ENCODE measurements at places on chromosomes 11 and 22. TPM values are rescaled to one million over a fixed set of nuclear protein-coding genes. Genes with fewer than 3 reads are reported as not detected.
A peak's percentile ranks its signal among the peaks of the same experiment; 100 is the strongest.

DNA sequence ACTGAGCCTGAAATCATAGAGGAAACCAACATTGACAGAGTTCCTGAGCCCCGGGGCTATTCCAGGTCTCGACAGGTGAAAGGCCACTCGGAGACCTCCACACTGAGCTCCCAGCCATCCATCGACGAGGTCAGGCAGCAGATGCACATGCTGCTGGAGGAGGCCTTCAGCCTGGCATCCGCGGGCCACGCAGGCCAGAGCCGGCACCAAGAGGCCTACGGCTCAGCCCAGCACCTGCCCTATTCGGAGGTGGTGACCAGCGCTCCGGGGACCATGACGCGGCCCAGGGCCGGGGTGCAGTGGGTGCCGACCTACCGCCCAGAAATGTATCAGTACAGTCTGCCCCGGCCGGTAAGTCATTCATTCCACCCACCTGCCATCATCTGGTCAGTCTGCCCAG lies 54.9 kb downstream of the C11orf91 start:
- DNase-seq: no peak

DNA sequence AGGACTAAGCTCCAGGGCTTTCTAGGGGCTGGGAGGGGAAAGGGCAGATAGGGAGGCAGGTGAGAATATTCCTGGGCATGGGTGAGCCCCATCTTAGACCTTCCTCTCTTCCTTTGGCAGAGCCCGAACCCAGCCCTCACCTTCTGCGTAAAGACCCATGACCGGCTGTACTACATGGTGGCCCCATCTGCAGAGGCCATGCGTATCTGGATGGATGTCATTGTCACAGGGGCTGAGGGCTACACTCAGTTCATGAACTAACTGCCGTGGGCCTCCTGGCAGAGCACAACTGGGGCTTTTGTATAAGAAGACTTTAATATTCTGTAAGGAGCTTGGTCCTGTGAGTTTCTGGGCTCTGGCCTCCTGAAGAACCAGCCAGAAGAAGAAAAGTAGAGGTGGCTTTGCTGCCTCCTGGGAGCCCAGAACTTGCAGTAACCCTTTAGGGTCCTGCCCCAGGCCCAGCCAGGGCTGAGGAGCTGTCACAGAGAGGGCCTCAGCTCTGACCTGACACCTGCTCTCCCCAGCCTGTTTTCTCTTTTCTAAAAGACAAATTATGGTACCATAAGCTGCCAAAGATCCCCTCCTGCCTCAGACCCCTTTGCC lies 22.8 kb downstream of the TREH start:
- no peak for DNase-seq

DNA sequence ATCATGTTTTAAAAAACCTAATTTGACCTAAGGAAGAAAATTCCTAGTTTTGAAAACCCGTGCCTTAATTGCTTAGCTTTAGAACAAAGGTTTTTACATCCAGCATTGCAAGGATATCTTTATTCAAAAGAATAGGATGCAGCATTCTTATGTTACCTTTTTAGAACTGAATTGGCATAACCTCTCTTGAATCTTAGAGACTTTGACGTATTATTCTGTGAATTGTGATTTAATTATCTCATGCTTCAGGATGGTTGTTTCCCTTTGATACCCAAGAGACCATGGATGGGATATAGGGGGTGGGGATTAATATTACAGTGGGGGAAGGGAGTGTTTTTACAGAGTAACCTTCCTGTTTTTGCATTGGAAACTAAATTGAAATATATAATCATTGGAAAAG lies 49.4 kb downstream of the ARHGEF12 start:
- no peak for DNase-seq

GRCh38 chr11:125433454-125434121 lies 62.5 kb downstream of the FEZ1 start:
- DNase-seq: no peak

GRCh38 chr11:72478669-72479068 lies 44.3 kb upstream of the CLPB start:
- DNase-seq: no peak

DNA sequence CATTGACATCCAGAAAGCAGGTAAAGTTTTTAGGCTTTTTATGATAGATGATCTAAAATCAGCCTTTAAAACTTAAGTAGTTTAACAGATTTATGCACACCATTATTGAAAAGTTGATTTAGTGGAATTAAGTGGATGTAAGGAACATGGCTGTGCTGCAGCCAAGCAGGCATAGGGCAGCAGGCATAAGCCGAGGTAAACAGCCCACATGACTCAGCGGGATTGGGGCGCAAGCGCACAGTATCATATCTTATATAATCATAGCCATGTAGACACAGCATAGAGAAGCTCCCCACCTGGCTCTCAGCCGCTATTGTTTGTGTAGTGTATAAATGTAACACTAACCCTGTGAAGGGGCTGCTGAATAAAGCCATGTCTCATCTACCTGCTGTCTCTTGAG lies 157.5 kb downstream of the WNT11 start:
- DNase-seq: peak; percentile 33

DNA sequence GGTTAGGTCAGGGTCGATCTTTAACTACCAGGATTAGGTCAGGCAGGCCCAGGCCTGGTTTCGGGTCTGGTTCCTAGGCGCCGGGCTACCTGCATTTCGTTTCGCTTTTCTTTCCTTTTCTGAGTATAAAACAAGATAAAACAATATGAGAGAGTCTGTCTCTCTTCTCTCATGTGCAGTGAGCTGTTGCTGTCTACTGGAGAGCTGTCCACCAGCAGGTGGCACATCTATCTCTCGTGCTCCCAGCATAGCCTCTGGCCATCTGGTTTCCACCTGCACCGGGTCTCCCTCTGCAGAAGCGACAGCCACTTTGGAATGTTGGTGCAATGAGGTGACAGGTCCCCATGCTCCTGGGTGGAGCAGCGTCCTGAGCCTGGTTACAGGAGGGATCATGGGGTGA lies 27.6 kb downstream of the RIBC2 start:
- no peak for DNase-seq

DNA sequence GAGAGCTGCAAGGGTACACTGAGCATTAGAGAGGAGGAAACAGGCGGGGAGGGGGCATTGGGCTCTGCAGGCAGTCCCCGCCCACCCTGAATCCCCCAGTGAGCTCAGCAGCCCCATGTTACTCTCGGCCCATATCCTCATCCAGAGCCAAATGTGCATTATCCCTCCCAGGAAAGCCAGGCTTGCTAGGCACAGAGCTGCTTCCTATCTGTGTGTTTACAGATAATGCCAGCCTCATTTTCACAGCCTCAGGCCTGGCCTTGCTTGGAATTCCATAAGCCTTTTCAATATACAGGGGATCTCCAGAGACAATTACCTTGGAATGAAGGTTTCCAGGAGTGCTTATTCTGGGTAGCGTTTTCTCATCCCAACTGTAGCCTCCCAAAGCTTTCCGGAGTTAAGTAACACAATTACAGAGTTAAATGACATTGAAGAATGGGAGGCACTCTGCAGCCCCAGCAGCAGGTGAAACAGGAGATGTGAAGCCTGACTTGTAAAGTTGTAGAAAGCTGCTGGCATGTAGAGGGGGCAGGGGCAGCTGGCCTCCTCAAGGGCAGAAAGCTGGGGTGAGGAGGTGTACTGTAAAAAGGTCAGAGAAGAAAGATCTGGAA lies 91.5 kb upstream of the TBCEL start:
- DNase-seq: no peak

DNA sequence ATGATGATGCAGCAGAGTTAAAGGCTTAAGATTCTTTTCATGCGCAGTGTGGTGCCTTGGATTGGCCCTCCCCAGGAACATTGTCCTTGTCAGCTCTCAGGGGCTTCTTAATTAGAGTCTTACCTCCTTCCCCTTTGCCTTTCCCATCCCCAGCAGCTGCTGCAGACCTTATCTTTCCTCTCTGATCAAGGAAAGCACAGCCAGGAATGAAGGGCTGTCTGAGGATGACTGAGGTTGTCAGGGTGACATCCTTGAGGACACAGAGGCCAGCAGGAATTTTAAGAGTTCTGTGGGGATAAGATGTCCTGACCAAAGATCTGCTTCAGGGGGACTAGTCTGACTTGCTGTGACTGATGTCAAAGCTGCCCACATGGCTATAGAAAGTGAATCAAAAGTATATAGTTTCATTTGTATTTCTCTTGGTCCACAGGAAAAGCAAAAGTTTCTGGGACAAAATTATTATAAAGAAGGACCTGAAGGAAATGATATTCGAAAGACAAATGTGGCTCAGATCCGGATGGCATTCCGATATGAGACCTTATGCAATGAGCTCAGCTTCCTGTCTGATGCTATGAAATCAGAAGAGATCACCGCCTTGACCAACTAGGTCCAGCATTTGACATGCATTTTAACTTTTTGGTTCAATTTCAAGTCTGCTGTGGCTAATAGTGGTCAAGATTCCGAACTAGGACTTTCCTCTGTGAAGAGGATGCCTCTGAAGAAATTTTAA lies 35.5 kb downstream of the RNF141 start:
- no peak for DNase-seq

GRCh38 chr11:85685125-85685819 lies 723 bp downstream of the CCDC89 start:
- DNase-seq: no peak

Gene FOLH1
- not detected for total RNA-seq
